ENCODE measurements at places on chromosomes 5 and 9.

DNA sequence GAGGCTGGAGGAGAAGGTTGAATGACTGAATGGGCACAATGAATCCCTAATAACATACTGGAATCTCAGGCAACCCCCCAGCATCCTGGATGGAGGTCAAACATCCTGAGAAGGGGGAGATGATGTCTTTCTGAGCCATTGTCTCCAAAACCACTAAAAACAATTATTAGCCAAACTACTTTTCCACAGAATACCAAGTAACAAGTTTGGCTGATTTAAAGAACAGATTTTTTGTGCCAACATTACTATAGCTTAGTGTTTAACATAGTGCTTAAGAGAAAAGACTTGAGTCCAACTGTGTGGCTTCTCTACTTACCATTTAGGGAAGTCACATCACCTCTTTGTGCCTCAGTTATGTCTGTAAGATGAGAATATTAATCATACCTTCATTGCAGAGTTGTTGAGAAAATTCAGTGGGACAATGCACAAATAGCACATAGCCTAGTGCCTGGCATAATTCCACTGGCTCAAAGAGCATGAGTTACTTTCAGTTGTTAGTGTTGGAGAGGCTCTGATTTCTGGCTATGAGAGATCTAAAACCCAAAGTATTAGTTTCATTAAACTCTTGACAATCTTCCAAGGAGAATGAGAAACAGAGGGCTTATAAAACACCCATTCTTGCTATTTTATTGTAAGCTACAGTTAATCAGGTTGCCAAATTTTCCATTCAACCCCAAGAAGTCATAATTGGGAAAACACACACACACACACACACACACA, 111.3 kb upstream of the NR3C1 start:
- no peak for DNase-seq

GRCh38 chr5:82644766-82645165, 366.6 kb upstream of the RPS23 start:
- no peak for DNase-seq

GRCh38 chr5:174581479-174581878, 142.9 kb upstream of the MSX2 start:
- no peak for DNase-seq

GRCh38 chr9:31983895-31984294, 400.5 kb upstream of the ACO1 start:
- DNase-seq = no peak

- DNase-seq = no peak
Observed at GRCh38 chr5:75046366-75047142, 5.8 kb downstream of the GCNT4 start.

DNA sequence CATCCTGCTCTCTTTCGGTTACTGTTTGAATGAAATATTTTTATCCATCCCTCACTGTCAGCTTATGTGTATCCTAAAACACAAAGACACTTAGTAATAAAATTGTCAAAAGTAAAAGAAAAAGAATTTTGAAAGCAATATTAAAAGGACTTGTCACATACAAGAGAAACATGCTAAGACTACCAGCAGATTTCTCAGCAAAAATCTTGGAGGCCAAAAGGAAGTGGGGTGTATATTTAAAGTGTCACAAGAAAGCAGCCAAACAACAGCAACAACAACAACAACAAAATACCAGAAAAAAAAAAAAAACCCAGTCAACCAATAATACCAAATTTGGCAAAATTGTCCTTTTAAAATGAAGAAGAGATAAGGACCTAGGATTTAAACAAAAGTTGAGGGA, 678.7 kb upstream of the TYRP1 start:
- no peak for DNase-seq

DNA sequence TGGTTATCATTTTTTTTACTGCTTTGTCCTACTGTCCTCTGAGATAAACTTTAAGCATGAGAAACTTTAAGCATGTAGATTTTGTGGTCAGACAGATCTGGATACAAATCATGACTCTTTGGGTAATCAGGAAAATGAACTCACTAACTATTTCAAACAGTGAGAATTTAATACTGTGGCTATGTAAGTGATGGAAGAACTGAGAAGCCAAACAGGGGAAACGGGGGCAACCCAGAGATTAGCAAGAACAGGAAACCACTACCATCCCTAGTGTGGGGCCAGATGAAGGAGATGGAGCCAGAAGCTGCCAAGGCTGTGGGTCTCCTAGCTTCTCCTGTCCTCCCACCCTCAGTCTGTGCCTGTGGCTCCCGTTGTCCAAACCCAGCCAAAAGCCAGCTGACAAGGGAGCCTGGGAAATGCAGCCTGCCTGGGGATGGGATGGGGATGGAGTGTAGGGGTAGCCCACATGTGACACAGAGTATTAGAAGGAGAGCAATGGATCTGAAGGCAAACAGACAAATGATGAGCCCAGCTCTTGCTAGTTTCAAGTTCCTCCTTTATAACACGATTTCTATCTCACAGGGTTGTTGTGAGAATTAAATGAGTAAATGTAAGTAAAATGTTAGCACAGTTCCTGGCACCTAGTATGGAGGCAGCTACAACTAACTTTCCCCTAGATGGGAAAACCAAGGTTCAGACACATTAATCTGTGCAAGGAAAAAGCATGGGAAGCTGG, 27.7 kb upstream of the CDC23 start:
- DNase-seq = no peak

DNA sequence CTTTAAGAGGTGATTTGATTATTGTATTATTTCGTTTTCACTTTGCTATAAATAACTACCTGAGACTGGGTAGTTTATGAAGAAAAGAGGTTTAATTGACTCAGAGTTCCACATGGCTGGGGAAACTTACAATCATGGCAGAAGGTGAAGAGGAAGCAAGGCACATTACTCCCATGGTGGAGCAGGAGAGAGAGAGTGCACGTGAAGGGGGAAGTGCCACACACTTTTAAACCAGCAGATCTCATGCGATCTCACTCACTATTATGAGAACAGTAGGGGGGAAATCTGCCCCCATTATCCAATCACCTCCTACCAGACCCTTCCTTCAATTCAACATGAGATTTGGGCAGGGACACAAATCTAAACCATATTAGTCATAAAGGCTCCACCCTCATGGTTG, 36.1 kb upstream of the NDFIP1 start:
- DNase-seq = no peak

- DNase-seq = no peak
Observed at GRCh38 chr9:133307301-133307700, 28.7 kb downstream of the SURF6 start.

DNA sequence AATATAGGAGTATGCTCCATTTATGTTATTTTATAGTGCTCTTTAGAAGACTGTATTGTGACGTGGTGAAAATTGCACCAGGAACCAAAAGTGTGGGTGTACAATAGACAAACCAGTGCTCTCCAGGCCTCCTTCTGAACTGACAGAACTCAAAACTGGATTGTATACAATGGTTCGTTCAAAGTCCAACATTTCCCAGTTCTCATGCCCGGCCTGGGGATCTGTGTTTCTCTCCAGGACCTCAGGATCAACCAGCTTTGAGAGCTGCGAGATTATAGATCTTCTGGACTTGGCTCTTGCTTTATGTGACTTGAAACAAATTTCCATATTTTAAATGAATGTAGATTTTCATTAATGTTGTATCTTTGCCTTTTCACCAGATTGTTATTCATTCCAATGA, 60.8 kb upstream of the CER1 start:
- no peak for DNase-seq

GRCh38 chr5:180208435-180209081, 453 bp downstream of the RASGEF1C start:
- no peak for DNase-seq

- DNase-seq = no peak
Observed at GRCh38 chr5:80607832-80608231, 37.8 kb upstream of the ANKRD34B start.

- no peak for DNase-seq
Observed at GRCh38 chr5:15544039-15544438, 44.1 kb downstream of the FBXL7 start.

GRCh38 chr5:84618262-84618661, 233.6 kb upstream of the EDIL3 start:
- DNase-seq = no peak

DNA sequence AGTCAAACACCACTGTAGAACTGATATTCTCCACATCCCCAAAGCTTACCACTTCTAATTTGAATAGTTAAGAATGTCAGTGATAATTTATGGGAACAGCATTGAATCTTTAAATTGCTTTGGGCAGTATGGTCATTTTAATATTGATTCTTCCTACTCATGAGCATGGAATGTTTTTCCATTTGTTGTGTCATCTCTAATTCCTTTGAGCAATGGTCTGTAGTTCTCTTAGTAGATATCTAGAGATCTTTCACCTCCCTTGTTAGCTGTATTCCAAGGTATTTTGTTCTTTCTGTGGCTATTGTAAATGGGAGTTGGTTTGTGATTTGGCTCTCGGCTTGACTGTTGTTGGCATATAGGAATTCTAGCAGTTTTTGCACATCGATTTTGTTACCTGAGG, 1341.8 kb upstream of the CDH9 start:
- no peak for DNase-seq

DNA sequence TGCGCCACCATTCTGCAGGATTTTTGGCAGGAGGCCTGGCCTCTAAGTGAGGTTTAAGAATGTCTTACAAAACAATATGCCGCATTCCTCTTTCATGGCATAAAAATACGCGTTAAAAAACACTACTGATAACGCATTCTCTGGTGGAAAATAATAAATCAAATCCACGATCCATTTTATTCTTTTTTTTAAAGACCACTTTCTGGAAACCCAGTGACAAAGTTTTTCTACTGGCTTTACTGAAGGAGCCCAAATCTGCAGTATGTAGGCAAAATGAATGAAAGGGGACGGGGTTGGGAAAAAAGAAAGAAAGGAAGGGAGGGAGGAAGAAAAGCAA, 2.0 kb downstream of the SV2C start:
- no peak for DNase-seq

- no peak for DNase-seq
Observed at GRCh38 chr9:131603199-131603598, 57.9 kb downstream of the PRRT1B start.

DNA sequence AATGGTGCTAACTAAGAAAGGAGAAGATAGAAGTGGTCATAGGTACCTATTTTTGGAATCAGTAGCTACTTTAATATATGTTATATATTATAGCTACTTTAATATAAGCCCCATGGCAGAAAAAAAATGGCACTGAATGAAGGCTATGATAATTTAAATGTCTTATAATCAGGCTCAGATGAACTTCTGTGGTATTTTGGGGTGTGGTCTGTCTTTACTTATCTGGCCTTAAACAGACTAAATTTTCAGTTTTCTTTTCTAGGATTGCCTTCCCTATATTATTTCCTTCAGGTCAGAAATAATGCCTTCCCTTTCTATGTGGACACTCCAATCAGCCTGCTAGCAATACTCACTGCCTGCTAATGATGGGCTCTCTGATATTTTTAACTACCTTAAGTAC, 292.3 kb downstream of the SLF1 start:
- DNase-seq = no peak

DNA sequence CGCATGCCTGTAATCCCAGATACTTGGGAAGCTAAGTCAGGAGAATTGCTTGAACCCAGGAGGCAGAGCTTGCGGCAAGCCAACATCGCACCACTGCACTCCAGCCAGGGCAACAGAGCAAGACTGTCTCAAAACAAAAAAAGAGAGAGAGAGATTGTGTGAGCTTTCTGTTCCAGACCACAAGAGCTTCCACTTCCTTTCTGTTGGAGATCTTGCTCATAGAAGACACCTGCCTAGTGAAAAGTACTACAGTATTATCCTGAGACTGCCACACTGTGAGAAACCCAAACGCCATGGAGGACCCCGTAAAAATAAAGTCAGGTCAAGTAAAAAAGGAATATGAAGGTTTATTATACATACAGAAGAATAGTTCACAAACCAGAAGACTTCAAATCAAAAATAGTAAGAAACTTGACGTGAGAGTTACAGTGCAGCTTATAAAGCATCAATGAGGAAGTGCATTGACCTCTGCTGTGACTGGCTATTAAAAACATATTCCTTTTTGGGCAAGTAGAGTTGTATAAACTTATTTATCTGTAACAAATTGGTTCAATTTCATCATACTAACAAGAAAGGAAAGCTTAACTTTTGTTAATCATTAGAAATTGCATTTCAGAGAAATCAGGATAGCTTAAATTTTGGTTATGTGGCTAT, 4.3 kb upstream of the EMB start:
- DNase-seq = peak; percentile 65

- no peak for DNase-seq
Observed at GRCh38 chr5:171426266-171426665, 6.8 kb downstream of the FGF18 start.

GRCh38 chr9:88179062-88179521, 40.8 kb upstream of the SPATA31C2 start:
- peak; percentile 28 for DNase-seq

DNA sequence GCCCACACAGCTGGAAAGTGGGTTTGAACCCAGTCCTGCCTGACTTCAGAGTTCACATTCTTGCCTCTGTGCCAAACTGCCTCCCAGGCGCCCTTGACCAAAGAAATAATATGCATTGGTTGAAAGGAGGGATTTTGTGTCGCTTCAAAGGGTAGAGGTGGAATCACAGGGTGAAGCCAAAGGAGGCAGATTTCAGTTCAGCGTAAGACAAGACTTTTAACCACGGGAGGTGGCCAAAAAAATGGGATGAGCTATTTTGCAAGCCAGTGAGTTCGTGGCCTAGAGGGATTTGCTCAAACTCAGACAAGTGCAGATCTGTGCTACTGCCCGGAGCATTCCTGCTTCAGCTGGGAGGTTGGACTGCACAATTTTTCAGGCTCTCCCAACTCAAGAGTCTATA, 57.6 kb upstream of the RANBP3L start:
- DNase-seq = no peak

GRCh38 chr9:134557331-134557730, 84.3 kb upstream of the COL5A1 start:
- DNase-seq = no peak

GRCh38 chr5:173399851-173400250, 71.6 kb upstream of the STC2 start:
- no peak for DNase-seq

GRCh38 chr5:54736003-54736797, 218.6 kb downstream of the SNX18 start:
- no peak for DNase-seq

- DNase-seq = no peak
Observed at GRCh38 chr5:7396713-7397454, 946 bp downstream of the ADCY2 start.

GRCh38 chr5:5103245-5103644, 36.9 kb upstream of the ADAMTS16 start:
- DNase-seq = no peak

DNA sequence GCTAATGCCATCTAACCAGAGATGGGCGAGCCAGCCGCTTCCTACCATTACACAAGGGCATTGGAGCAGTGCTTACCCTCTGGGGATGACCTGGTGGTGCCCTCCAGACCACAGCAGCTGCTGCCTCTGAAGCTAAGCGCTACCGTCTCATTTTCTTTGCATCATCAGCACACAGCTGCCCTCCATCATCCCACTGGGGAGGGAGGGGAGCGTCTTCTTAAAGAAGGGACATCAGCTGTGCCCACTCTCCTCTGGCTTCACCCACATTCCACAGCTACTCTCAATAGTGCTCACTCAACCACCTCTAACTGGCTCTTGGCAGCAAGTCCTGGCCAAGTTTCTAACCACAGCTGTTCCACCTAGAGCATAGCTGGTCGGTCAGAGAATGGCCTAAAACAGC, 503.4 kb downstream of the NFIB start:
- DNase-seq = no peak

All from CD4-positive, alpha-beta T cell treated with Interleukin-10 for 1 hour (primary cell).